ENCODE measurements at places on chromosomes 16 and 17.

- no peak for DNase-seq
Measured at GRCh38 chr16:68636064-68636560, 9.0 kb upstream of the CDH3 start.

DNA sequence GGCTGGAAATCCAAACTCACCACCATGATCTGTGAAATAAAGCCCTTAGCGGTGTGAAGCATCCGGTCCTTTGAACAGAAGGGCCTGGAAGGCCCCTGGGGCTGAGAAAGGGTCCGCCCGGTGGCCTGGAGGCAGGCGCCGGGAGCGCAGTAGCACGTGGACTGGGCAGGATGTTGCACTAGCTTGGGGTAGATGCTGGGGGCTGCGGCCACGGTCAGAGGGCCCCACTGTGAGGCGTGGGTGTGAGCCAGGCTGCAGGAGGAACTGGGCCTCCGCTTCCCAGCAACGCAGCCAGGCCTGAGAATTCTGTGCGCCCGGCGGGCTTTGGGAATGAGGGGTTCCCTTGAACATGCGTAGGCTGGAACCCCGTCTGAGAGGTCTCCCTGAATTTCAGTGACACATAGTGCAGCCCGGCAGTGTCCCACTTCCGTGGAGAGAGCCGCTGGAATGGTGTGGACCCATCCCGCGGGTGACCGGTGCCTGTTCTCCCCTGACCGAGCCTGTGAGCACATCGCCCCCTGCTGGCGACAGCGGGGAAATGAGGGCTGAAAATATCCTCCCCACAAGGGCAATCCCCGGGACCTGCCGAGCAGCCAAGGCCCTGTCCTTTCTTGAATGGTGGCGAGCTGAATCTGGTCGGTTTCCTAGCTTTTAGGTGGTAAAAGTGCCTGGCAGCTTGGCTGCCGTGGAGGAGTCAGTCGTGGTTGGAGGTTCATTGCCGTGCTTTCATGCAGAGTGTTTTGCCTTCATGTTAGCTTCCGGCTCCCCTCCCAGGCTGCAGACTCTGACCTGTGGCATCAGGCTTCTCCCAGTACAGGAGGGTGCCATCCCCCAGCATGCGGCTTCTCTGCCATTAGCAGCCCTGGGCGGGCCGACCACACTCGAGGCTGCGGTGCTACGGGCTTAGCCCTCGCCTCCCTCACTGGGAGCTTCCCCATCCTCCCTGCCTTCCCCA lies 43.8 kb downstream of the DNAJA2 start:
- no peak for DNase-seq

DNA sequence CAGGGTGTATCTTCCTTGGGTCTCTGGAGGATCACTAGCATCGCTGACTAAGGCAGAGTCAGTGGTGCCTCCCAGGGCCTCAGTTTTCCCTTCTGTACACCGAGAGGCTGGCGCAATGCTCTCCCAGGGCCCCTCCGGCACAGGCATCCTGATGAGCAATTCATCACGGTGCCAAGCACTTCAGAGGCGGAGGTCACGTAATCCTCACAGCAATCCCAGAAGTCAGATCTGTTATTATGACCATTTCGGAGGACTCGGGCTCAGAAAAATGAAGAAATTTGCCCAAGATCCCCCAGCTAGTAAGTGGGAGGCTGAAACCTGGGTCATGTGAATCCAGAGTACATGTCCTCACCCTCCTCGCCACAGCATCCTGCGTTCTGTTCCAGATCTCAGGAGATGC lies 46.5 kb downstream of the AIPL1 start:
- no peak for DNase-seq

- DNase-seq: no peak
Measured at GRCh38 chr16:88929091-88929445, 47.9 kb downstream of the CBFA2T3 start.

GRCh38 chr17:72128039-72128438 lies 7.2 kb downstream of the SOX9 start:
- no peak for DNase-seq

DNA sequence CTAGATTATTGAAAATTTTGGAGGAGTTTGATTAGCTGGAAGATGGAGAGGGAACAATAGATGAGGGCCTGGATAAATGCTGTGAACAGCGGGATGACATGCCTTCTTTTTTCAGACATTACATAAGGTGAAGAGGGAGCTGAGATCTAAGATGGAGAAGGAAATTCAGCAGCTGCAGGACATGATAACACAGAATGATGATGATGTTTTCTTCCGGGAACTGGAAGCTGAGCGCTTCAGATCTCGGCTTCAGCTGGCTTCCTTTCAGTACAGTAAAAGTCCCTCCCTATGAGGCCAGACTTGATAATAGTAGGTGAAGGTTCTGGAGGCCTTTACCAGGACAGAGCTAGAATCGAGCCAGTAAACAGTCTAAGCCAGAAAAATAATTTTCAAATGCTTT lies 30.7 kb downstream of the CEP95 start:
- DNase-seq: no peak

DNA sequence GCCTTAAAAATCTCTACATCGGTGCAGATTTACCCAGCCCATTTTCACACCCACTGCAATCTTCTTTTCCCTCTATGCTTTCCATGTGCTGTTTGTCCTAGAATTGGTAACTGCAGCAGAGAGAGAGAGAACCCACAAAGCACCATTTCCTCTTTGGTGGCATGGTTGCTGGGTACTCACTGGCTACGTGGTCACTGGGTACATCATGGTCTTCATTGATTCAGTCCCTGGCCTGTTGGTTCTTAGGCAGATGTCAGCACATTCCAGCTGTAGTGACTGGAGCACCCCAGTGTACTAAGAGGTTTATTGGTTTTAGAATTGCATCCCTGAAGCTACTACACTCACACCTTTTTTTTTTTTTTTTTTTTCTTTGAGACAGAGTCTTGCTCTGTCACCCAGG lies 156.1 kb upstream of the CACNG5 start:
- DNase-seq: no peak

DNA sequence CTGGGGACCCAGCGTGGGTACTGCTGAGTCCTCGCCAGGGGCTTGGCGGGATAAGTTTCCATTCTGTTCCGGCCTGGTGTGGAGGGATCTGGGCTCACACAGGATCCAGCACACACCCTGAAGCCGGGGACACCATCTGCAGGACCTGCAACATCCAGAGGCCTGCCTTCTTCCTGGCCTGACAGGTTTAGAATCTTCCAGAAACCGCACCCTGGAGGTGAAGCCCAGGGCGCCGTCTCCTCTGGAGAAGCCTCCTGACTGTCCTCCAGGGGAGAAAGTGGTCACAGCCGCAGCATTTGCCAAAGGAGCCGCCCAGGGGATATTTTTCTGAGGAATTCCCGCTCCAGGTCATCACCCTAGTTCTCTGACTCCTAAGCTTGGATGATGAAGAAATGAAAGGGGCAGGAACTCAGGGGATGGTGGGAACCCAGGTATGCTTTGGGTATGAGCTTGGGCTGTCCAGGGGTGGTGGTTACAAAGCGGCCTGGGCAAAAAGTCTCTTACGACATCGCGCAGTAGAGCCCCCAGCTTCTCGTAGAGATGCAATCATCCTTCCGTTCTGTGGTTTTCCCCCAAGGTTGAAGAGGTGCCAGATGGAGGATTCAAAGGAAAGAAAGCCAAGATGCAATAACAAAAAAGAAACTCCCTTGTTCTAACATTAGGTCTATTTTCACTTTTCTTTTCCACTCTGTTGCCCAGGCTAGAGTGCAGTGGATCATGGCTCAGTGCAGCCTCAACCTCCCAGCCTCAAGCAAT lies 9.1 kb upstream of the CRISPLD2 start:
- DNase-seq: no peak

DNA sequence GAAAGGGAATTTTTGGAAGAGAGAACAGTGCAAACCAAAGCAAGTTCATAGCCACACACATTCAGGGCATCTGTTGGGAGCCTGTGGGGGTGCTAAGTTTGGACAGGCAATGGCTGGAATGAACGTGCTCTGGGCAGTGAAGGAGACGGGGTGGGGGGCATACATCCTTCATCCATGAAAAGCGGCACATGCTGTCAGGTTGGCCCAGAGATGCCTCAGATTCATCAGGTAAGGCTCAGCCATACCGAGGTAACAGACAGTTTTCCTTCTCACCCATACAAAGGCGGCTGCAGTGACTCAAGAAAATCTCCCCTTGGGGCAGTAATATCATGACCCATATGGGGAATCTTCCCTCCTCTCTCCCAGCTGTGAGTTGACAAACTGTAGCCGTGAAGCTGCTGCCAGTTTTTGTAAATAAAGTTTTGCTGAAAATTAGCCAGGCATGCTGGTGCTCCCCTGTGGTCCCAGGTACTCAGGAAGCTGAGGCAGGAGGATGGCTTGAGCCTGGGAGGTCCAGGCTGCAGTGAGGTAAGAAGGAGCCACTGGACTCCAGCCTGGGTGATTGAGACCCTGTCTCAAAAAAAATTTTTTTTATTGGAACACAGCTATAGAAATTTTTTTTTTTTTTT lies 9.2 kb upstream of the UBALD2 start:
- no peak for DNase-seq

GRCh38 chr17:497241-498034 lies 144.8 kb upstream of the RPH3AL start:
- DNase-seq: no peak

- DNase-seq: no peak
Measured at GRCh38 chr17:81713556-81714411, 1.7 kb downstream of the SLC25A10 start.

DNA sequence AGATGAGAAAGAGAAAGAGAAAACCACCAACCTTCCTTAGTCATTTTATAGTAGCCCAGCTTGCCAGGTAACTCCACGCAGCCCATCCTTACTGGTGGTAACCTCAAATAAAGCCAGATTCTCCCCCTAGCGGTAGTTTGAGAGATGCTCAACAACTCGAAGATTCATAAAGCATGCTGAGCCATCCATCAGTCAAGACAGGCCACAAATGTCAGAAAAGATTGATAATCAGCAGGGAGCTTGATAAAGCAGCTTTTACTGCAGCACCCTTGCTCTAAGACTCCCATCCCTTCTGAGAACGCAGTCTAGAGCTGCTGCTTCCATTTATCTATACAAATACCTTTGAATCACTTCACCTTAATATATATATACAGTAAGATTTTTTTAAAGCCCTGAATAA lies 451.5 kb upstream of the HSBP1 start:
- no peak for DNase-seq

DNA sequence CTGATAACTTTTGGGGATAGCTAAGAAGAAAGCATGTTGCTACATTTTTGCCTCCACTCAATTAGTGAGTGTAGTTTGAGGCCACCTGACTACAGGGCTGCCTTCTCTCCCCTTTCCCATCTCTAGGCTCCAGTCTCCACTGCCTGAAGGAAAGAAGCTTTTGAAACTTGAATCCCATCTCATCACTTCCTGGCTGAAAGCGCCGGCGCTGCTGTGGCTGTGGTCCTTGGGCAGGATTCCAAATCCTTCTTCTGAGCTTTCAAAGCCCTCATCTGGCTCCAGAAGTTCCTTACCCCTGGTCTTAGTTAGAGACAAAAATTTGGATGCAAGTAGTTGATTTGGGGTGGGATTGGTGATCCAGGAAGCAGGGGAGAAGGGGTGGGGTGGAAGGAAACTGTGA lies 119.4 kb downstream of the FOXL1 start:
- DNase-seq: no peak

DNA sequence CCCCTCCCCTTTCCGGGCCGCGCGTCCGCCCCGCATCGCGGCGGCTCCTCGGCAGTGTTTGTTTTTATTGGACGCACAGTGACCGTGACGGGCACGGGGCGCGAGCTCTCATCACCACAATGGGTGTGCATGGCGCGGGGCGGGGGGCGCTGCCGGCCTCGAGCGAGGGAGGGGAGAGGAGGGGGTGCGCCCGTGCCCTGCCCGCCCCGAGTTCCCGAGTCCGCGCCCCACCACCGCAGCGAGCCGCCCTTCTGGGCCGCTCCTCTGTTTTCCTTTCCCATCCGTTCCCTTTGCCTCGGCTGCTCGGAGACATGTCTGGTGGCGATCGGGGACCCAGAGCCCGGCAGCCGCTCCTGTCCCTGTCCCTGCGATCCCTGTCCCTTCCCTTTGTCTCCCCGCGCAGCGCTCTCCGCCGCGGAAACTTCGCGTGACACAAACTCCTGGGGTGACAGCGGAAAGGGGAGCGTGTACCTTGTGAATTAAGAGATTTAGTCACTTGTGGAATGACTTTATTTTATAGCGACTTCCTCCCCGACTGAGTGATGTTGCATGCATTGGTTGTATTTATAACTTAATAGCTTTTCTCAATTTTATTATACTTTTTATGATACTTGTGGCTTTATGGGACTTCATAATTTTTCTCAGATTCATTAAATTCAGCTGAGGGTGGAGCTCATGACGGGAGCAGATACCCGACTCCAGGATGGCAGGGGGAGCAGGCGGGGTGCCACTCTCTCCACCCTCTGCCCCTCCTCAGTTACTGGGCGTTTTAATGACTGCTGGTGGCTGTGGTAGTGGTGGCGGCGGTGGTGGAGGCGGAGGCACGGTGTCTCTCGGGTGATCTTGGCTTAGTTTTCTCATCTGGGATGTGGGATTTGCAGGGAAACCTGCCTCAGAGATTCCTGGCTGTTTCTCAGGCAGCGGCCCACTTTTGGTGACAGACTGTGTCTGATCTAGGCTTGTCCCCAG lies 40.8 kb downstream of the MRM1 start:
- no peak for DNase-seq

GRCh38 chr16:50234771-50235556 lies 31.4 kb upstream of the ADCY7 start:
- DNase-seq: no peak

DNA sequence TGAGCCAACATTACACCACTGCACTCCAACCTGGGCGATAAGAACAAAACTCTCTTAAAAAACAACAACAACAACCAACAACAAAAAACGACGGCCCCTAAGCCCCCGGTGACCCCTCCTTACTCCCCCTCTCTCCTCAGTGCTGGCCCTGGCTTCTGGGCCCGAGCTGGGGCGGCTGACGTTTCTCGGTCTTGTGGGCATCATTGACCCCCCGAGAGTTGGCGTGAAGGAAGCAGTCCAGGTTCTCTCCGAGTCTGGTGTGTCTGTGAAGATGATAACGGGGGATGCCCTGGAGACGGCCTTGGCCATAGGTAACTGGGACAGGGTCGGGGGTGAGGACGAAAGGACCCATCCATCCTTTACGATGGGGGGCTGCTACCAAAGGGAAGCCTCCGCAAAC lies 52.7 kb downstream of the MEAK7 start:
- DNase-seq: no peak

DNA sequence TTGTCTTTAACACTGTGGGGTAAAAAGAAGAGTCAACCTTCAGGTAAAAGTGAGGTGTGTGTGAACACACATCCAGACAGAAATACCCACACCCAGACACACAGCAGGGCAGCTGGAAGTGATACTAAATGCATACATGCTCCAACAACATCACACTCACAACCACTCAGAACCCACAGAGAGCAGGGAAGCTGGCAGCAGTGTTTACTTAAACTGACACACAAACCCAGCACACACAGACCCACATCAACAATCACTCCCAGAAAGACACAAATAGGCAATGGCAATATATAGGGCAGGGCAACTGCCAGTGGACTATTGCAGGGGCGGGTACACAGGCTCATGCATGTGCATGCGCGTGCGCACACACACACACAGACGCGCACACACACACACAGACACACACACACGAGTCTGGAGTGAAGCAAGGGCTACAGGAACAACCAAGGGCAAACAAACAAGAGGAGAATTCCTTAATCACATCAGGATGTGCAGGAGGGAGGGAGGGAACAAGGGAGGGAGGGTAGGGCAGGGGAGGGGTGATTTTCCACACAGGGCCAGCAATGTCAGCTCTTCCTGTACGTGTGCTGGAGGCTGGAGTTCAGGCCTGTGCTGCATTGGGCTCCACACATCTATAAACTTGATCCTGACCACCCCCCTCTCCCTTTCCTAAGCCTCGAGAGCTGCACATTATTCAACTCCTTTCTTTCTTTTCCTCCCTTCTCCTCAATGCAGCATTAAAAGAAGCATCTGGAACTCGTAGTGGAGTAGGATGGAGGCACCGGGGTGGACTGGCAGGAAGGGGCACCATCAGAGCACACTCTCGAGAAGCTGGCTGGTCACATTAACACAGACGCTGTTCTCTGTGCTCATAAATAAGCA lies 30.1 kb downstream of the HIC1 start:
- no peak for DNase-seq
